ENCODE measurements at places on chromosomes 6 and 20. TPM values are rescaled to one million over a fixed set of nuclear protein-coding genes. Genes with fewer than 3 reads are reported as not detected.

MYO6 gene
- total RNA-seq, result 4.0 TPM

KCNQ2 gene
- 0.66 TPM for total RNA-seq

SLC52A3 gene
- total RNA-seq, result not detected

PPP1R3G gene
- not detected for total RNA-seq

PEX7 gene
- 5.7 TPM for total RNA-seq

DNA sequence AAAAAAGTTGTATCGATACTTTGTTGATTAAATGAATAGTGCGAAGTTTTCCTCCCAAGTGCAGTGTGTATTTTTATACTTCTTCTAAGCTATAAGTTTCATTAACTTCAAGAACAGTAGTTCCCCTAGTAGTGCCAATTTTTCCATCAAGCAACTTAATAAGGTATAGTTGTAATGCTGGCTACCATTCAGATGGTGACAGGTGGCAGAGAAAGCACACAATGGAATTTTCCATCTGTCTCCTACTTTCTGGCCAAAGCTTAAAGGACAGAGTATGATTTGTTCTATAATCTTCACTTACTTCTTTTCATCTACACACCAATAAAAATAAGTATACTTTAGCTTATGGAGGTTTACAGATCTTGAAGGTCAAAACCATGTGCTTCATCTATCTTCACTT lies 431.1 kb downstream of the NKAIN2 start:
- H3K27me3 ChIP-seq, result no peaks in the 10 kb centered on the region
- no peak overlapping the region for H3K27ac ChIP-seq
- no peaks in the 10 kb centered on the region for H3K4me1 ChIP-seq
- H3K4me3 ChIP-seq, result no peak overlapping the region
- ATAC-seq, result no peak
- no peaks in the 10 kb centered on the region for H3K36me3 ChIP-seq

- ATAC-seq, result no peak
- H3K4me3 ChIP-seq, result no peak overlapping the region
- H3K4me1 ChIP-seq, result peaks cover 8% of the 10 kb centered on the region
- H3K27ac ChIP-seq, result no peak overlapping the region
Observed at GRCh38 chr6:154407440-154407839, 50.8 kb upstream of the IPCEF1 start.

DNA sequence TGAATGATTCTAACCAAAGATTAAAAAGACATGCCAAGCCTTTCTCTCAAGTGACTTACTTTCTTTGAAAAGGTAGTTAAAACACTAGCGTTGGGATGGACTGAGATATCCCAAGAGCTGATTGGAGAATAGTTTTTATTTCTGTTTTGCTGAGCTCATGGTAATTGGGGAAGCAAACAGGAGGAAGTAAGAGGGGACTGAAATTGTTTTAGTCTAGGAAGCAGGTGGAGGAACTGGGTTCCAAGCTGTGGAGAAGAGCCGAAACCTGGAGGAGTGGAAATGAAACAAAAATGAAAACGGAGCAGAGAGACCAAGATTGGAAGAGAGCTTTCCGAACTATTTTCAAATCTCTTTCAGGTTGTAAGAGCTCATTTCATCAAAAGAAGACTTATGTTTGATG lies 59.9 kb upstream of the TENT5A start:
- no peak overlapping the region for H3K27ac ChIP-seq
- H3K36me3 ChIP-seq, result no peaks in the 10 kb centered on the region
- H3K27me3 ChIP-seq, result peaks cover 15% of the 10 kb centered on the region

GRCh38 chr6:11374036-11375010 lies 141.9 kb upstream of the NEDD9 start:
- H3K36me3 ChIP-seq, result peaks cover 59% of the 10 kb centered on the region
- peaks cover 54% of the 10 kb centered on the region for H3K4me1 ChIP-seq
- H3K27me3 ChIP-seq, result no peaks in the 10 kb centered on the region
- H3K27ac ChIP-seq, result peak overlapping the region; percentile 70

GRCh38 chr20:2741463-2741862 lies 48.9 kb downstream of the EBF4 start:
- peaks cover 23% of the 10 kb centered on the region for H3K4me1 ChIP-seq
- H3K27me3 ChIP-seq, result no peaks in the 10 kb centered on the region
- no peaks in the 10 kb centered on the region for H3K36me3 ChIP-seq
- ATAC-seq, result peak; percentile 90

- no peaks in the 10 kb centered on the region for H3K36me3 ChIP-seq
- no peaks in the 10 kb centered on the region for H3K4me1 ChIP-seq
- peaks cover 12% of the 10 kb centered on the region for H3K27me3 ChIP-seq
- H3K27ac ChIP-seq, result no peak overlapping the region
- no peak for ATAC-seq
Observed at GRCh38 chr20:59776059-59776603, 157.3 kb downstream of the SYCP2 start.

GRCh38 chr20:59737816-59738215 lies 133.5 kb downstream of the PHACTR3 start:
- H3K4me1 ChIP-seq, result no peaks in the 10 kb centered on the region
- peaks cover 25% of the 10 kb centered on the region for H3K27me3 ChIP-seq
- H3K27ac ChIP-seq, result no peak overlapping the region

DNA sequence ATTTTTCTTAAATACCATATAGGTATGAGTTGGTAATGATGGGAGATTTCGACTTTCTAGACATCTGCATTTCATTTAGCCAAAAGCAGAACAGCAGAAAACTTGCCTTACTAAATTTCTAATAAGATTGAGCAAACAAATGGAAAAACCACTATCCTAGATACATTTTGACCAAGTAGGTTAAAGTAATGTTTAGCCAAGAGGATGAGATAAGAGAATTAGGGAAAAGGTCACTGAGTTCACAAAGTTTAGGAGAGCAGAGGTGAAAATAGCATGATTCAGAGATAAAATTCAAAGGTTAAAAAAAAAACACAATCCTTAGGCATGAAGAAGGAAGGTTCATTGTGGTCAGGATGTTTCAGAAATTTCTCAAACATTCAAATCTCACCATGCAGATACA lies 450.3 kb downstream of the CD83 start:
- H3K36me3 ChIP-seq, result no peaks in the 10 kb centered on the region
- ATAC-seq, result no peak
- H3K27me3 ChIP-seq, result no peaks in the 10 kb centered on the region
- no peak overlapping the region for H3K4me3 ChIP-seq
- no peak overlapping the region for H3K27ac ChIP-seq

DNA sequence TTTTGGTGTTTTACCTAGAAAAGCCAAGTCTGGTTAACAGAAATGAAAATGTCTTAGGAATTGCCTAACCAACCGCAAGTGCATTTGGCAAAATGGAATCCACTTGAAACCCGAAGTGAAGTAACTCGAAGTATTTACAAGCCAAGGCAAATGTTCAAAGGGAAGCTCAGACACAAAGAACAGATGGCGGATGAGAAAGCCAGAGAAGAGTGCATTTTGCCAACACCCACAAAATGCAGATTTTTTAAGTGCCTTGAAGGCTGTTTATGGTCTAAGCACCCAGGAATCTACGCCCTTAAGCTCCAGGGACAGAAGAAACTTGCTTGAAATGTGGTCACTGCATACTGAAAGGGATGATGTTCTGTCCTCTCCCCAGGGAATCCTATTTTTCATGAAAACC lies 70.0 kb upstream of the TBXT start:
- H3K27me3 ChIP-seq, result peaks cover 43% of the 10 kb centered on the region
- H3K4me1 ChIP-seq, result peaks cover 4% of the 10 kb centered on the region

GRCh38 chr6:158666628-158667359 lies 16.9 kb downstream of the SYTL3 start:
- H3K36me3 ChIP-seq, result peaks cover 99% of the 10 kb centered on the region
- H3K27me3 ChIP-seq, result no peaks in the 10 kb centered on the region
- peaks cover 25% of the 10 kb centered on the region for H3K4me1 ChIP-seq
- no peak for ATAC-seq
- no peak overlapping the region for H3K4me3 ChIP-seq

- no peak overlapping the region for H3K4me3 ChIP-seq
- no peak overlapping the region for H3K27ac ChIP-seq
- no peak for ATAC-seq
- peaks cover 9% of the 10 kb centered on the region for H3K4me1 ChIP-seq
- no peaks in the 10 kb centered on the region for H3K36me3 ChIP-seq
Observed at GRCh38 chr6:2921520-2922115, 18.5 kb upstream of the SERPINB9 start.

DNA sequence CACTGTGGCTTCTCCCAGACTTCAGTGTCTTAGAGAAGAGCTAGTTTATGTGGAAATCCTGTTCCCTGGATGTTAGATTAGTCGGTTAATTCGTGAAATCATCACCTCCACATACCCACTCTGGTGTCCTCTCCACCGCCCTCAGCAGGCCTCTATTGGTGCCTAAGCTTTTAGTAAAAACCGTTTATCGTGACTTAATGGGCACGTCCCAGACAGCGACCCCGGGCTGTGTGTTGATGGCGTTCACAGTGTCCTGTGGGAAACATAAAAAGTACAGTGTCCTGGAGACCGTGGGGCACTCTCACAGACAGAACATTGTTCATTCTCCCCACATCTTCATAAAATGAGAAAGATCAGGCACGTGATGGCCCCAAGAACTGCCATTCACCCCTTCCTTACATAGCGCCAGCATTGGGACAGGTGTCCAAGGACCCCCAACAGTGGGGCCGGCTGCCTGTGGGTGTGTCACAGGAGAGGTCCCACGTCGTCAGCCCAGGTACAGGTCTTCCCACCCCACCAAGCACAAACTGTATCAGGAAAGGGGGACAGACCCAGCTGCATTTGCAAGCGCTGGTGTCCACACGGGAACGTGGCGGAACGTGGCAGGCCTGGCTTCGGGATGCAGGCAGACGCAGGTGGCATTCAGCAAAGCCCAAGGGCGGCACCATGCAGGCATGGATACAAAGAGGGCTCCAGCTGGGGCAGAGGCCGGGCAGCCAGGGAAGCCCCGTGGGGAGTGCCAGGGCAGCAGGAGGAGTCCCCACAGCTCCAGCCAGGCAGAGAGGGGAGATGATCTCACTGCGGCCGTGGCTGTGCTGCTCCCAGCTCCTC lies 237.7 kb downstream of the DLL1 start:
- no peak for ATAC-seq
- H3K36me3 ChIP-seq, result no peaks in the 10 kb centered on the region
- H3K4me1 ChIP-seq, result peaks cover 6% of the 10 kb centered on the region
- no peak overlapping the region for H3K27ac ChIP-seq

All from activated T-helper 17 cell treated with anti-CD3 and anti-CD28 coated beads, Interleukin-2, amount 50 U/mL, for 72 hours (primary cell).